ENCODE measurements at places on chromosomes 11 and 22. TPM values are rescaled to one million over a fixed set of nuclear protein-coding genes. Genes with fewer than 3 reads are reported as not detected.
A peak's percentile ranks its signal among the peaks of the same experiment; 100 is the strongest.

- no peak for DNase-seq
Observed at GRCh38 chr11:68064926-68065325, 26.1 kb downstream of the TCIRG1 start.

DNA sequence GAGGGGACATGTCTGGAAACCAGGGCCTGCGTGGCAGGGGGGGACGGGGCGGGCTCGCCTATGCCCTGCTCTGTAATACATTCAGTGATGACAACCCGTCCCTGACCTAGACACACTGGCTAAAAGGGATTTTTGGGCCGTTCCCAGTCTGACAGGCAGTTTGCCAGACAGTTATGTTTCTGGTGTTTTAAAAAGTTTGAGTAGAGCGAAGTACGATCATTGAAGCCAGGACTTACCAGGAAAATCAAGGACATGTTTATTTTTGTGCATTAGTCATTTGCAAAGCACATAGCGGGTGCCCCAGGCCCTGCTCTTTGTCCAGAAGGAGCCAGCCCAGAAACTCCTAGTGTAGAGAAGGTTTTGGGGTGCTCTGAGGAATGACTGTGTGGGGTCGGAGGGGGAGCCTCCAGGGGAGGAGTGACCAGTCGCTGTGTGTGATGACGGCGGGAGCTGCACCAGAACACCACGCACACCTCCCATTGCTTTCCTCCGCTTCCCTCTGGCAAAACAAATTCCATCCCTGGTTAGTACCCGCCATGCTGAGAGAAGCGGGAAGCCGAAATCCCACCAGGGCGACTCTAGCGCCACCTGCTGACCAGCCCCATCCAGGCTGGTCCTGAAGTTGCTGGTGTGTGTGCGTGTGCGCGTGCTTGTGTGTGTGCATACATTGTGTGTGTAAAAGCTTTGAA is 50.8 kb downstream of the FBLN1 start:
- peak; percentile 52 for DNase-seq

- no peak for DNase-seq
Observed at GRCh38 chr11:73956876-73957653, 6.2 kb downstream of the DNAJB13 start.

- no peak for DNase-seq
Observed at GRCh38 chr11:12070446-12071267, 39.7 kb upstream of the MICAL2 start.

DNA sequence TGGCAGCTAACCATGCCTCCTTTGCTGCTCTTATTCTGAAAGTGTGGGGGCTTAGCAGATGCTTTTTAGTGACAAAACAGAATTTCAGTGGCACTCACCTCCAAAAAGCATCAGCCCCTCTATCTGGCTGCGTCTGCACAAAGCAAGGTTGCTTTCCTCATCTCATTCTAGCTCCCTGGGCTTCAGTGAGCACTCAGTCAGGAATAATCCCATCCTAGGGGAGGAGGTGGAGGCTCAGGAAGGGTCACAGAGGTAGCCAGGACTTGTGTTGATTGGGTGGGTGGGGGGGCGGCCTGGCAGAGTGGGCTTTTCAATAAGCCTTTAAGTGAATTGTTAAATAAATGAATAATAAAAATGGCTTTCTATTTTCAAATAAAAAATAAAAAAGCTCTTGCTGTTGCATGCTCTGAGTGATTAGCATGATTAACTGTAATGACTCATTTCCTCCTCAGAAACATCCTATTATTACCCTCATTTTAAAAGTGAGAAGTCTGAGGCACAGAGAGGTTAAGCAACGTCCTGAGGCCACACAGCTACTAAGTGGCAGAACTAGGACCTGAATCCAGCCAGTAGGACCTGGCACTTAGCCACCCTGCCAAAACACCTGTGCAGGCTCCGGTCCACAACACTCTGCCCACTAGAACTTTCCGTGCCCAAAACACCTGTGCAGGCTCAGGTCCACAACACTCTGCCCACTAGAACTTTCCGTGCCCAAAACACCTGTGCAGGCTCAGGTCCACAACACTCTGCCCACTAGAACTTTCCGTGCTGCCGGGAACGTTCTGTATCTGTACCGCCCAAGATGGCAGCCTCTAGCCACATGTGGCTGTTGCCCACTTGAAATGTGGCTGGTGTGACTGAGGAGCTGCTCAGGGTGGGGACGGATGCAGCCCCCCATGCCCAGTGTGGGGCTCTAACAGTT is 5.5 kb downstream of the B3GAT1 start:
- no peak for DNase-seq

- DNase-seq = no peak
Observed at GRCh38 chr11:3091081-3091845, 34.0 kb upstream of the CARS1 start.

DNA sequence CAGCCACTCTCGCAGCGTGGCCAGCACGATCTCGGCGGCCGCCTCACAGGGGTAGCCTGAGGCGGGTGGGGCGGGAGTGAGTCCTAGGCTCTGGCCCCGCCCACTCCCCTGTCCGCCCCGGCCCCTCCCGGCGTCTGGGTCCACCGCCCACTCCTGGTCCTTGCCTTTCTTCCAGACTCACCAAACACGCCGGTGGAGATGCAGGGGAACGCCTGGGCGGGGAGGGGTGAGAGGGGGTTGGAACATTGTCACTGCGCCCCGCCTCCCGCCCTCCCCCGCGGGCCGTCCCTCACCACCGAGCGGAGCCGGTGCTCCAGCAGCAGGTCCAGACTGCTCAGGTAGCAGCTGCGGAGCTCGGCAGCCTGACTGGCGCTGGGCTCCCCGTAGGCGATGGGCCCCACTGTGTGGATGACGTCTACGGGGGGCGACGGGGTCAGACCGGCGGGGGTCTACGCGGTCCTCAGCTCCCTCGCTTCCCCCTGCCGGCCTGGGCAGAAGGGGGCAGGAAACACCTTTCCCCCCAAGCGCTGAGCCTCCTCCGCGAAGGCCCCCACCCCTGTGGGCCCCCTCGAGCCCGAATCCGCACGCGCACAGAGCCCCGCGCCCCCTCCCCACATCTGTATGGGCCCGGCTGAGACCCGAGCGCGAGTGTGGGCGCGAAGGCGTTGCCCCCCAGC is 13.2 kb downstream of the OTUB1 start:
- DNase-seq = peak; percentile 42

DNA sequence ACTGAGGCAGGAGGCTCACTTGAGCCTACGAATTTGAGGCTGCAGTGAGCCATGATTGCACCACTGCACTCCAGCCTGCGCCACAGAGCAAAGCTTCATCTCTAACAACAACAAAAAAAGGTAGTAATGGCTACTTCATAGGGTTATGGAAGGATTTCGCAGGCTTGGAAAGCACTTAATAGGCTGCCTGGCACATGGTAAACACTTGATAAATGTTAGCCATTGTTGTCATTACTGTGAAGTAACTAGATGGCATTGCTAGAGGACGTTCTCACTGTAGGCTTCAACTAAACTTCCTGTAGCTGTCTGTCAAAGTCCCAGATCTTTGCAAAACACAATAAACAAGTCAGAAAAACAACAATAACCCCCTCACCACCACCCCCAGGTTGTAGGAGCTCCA is 357.2 kb upstream of the NARS2 start:
- no peak for DNase-seq

GRCh38 chr22:37161443-37161842 is 11.7 kb upstream of the IL2RB start:
- peak; percentile 66 for DNase-seq

GRCh38 chr11:96206955-96207354 is 136.0 kb downstream of the MAML2 start:
- DNase-seq = no peak

DNA sequence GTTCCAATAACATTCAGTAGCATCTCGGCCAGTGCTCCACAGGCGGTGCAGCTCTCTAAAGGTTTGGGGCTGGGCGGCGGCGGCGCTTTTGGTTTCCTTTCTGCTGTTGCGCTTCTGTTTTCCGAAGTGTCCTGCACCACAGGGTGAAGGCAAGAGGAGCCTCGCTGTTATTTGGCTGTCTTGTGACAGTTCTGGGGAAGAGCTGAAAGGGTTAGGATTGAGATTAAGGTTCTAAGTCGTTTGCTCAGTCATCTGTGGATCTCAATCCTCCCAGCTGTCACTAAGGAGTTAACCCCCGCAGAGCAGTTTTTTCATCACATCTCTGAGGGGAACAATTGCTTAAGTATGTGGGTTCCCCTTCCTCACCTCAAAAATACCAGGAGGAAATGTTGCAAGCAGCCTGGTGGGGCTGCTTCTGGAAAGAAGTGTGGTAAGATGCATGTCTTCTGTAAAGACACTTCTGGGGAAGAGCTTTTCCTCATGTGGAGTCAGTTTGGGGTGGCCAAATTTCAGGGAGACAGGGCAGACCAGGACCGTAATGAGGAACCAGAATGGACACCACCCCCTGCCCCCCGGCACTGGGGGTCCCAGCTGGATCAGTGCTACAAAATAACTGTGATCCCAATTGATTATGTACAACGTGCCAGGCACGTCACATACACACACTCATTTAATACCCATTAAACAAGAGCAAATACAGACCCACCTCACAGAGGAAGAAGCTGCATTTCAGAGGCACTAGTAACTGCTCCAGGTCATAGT is 14.2 kb downstream of the TMEM121B start:
- peak; percentile 66 for DNase-seq

- DNase-seq = no peak
Observed at GRCh38 chr11:1834779-1835670, at the start of gene SYT8. Gene SYT8, plus strand, starts transcription at chr11:1834990. Its CDS starts 116 bp downstream, at chr11:1835106.

The SLC35C1 gene
- total RNA-seq = 17.5 TPM

The ZC3H12C gene
- 4.1 TPM for total RNA-seq

The PDE2A gene
- total RNA-seq = 1.8 TPM

The MRGPRF gene
- total RNA-seq = not detected

The MS4A12 gene
- not detected for total RNA-seq

The OR6T1 gene
- total RNA-seq = not detected

Measured in activated CD4-positive, alpha-beta memory T cell treated with anti-CD3 and anti-CD28 coated beads, Interleukin-2, amount 10 ng/mL, durations not matched to agents 7 days and 5 days (primary cell).